GM04503 (cell line): ENCODE measurements at places on chromosomes 7 and 10.

DNA sequence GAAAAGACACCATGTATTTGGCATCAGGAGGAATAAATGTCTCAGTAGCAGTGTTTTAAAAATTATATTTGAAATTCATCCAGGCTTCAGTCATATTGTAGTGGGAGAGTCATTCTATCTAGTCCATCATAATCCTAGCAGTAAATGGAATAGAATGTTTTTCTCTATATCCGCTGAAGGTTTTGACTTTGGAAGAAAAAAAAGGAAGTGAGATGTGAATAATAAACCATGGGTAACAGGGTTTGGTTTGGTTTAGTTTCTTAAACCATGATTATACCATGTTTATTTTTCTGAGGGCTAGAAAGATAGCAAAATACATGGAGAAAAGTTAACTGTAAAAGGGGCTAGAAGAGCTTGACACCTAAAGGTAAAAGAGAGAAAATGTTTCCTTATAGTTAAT is 16.4 kb upstream of the BPGM start:
- DNase-seq: no peak

DNA sequence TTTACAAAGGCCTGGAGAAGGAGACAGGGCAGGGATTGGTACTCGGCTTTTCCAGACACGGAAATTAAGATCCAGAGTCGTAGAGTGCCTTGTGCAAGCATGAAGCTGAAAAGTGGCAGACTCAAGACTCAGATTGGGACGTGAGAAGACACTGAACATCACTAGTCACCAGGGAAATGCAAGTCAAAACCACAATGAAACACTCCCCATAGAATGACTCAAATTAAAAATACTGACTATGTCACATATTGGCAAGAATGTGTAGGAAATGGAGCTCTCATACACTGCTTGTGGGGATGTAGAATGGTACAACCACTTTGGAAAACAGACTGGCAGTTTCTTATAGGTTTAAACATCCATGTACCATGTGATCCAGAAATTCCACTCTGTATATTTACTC is 472.0 kb downstream of the RPS24 start:
- DNase-seq: no peak

- DNase-seq: peak; percentile 72
These were observed 91.1 kb downstream of the CH25H start for GRCh38 chr10:89115876-89116627.

DNA sequence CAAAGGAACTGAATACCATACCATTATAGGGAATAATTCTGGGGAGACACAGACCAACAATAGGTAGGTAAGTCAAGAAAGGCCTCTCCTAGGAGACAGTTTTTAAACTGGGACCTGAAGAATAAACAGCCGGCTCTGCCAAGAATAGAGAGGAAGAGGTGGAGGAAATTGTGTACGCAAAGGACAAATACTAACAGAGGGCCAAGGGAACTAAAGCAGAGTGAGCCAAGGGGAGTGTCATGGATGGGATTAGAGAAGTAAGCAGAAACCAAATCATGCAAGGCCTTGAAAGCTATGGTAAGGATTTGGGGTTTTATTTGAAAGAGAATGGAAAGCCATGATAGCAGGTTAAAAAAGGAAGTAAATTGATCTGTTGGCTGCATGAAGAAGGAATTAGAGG is 18.1 kb upstream of the ITGB8 start:
- DNase-seq: no peak

- no peak for DNase-seq
These were observed 6.4 kb downstream of the ELMO1 start for GRCh38 chr7:37442268-37442667.

DNA sequence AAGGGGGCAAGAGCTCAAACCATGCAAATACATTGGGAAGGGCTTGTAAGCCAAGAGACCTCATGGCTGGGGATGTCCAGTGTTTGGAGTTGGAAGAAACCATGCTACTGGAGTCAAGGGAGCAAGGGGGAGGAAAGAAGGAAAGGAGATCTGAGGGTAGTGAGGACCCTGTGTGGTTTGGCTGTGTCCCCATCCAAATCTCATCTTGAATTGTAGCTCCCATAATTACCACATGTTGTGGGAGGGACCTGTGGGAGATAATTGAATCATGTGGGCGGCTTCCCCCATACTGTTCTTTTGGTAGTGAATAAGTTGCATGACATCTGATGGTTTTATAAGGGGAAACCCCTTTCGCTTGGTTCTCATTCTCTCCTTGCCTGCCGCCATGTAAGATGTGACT is 56.5 kb upstream of the ADRB1 start:
- DNase-seq: no peak

DNA sequence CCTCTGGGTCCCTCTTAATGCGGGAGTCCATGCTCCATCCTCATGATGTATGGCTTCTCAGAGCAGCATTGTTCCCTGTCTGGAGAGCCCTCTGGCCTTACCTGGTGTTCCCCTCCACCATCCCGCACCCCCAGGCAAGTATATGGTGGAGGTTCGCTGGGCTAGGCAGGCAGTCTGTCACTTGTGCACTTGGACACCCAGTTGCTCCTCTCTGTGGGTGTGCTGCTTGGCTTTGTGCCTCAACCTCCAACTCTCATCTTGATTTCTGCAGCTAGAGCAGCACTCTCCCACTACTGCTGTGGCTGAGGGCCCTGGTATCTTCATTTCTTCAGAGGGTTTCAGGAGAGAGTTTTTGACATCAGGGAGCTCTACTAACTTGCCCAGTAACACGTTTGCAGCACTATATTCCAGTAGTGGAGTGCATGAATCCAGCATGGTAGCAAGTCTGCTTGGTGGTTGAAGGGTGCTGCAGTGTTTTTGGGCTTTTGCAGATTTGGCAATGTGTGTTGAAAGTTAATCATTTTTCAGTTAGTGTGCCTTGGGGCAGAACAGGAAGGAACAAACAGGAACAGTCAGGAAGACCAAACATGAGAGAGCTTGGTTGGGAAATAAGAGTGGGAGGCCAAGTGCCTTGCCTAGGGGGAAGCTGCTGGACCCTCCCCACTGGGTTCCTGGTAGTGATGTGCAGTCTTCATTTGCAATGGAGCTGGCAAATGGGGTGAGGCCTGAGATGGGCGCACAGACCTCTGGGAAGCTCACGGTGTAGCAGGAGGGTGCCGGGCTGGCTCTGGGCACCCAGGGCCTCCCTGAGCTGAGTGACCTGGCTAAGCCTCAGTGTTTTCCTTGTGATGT is 37.4 kb downstream of the TSPAN14 start:
- no peak for DNase-seq

- no peak for DNase-seq
These were observed 121.5 kb downstream of the PKD1L1 start for GRCh38 chr7:47826754-47827153.

DNA sequence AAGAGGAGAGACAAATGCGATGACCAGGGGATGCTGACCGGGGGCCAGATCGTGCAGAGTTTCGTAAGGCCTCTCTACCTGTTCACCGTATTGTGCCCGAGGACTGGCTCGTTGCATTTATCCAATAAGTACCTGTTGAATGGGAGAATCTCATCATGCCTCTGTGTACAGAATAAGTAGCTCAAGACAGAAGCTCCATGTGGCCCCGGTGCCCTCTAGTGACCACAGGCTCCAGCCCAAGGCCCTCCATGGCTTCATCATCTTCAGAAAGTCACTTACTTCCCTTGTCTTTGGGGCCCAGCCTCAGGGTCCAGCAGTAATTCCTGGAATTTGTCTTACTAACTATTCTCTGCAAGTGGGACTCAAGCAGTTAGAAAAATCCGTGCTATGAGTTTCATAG is 151.0 kb downstream of the CHN2 start:
- no peak for DNase-seq

DNA sequence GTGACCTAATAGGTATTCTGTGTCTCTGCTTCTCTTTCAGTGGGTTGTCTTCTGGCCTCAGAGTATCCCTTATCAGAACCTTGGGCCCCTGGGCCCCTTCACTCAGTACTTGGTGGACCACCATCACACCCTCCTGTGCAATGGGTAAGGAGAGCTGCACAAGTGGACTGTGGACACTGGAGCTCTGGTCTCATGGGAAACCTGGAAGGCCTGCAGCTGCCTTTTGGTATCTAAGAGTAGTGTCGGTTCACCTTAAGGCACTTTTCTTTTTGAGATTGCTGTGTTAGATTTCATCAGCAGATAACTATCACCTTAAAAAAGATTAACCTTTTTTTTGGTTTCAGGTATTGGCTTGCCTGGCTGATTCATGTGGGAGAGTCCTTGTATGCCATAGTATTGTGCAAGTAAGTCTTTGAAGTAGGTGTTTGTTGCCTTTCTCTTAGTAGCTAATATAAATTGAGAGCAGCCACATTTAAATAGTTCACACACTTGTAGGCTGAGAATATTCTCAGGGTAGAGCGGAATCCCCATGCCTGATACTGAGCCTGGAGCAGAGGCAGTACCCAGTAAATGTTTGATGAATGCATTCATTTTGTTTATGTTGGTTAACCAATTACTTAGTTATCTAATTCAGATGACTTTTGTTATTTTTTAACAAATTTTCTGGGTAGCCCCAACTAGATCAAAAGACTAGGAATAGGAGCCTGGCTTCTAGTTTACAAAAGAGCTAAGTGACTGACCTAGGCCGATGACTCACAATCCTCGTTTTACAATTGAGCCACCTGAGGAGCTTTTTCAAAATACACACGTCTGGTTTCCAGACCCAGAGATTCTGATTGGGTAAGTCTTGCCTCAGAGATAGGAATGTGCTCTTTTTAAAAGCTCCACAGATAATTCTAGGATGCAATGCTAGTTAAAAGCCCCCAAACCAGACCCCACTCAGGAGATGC is 3.6 kb downstream of the TMEM254 start:
- no peak for DNase-seq

GRCh38 chr7:43306404-43306803 is 194.0 kb downstream of the HECW1 start:
- DNase-seq: no peak

DNA sequence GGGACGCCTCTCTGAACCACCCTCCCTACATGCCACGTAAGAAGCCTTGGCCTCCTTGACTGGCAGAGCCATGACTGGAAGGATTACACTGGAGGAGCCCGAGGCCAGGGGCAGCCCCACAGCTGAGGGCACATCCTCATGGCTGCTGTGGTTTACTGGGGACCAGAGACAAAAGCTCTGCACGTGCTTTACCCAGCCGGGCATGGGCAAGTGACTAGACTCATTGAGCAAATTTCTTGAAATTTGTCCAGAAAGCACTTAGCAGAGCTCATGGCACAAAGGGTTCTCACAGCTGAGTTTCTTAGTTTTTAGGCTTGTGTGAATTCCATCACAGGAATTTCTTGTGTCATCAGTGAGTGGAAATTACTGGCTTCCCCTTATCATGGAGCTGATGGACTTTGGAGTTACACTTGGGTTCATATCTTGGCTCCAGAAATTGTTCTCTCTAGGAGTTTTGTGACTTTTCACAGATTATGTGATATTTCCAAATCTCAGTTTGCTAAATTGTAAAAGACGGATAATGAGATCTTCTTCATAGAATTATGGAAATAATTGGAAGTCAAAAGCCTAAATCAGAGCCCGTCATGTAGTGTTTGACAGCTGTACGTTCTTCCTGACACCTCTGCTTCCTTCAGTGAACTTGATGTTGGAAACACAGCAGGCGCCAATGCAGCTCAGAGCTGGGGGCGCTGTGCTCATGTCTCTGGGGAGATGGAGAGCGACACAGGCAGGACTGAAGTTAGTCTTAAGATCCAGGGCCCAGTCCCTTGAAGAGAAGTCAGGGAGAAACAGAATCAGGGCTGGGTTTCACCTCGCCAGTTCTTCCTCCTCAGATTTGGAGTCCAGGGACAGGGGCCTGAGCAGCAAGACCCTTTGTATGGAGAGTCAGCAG is 47.7 kb upstream of the MGAM2 start:
- DNase-seq: no peak

GRCh38 chr7:39700932-39701331 is 77.6 kb downstream of the RALA start:
- DNase-seq: no peak

GRCh38 chr10:61078542-61079275 is 134.7 kb upstream of the RHOBTB1 start:
- DNase-seq: no peak

GRCh38 chr7:15737601-15738000 is 51.1 kb upstream of the MEOX2 start:
- DNase-seq: no peak

DNA sequence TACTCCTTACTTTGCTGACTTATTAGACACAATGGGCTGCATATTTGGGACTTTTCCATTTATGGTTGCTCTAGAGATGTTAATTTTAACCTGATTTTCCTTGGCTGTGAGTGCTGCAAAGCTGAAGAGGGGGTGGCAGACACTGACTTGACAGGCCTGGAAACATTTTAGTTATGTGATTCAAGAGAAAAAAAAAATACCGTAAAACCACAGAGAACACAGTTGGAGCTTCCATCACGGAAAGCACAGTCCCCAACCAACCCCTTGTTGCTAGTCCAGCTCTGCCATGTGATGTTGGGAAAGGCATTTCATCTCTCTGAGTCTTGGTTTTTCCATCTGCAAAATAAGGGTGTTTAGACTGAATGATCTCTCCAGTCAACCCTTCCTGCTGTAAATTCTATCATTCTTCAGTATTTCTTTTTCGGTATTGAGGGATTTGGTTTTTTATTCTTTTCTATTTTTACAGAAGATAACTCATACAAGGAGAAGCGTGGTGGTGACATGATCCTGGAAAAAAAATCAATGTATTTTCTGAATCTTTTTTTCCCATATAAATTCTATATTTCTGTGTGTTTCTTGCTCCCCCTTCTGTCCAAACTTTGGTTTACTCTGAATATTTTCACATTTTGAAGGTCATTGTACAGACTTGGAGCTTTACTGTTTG is 246.1 kb downstream of the REEP3 start:
- DNase-seq: peak; percentile 64

GRCh38 chr10:13729586-13730305 is 143.0 kb downstream of the PRPF18 start:
- DNase-seq: no peak

DNA sequence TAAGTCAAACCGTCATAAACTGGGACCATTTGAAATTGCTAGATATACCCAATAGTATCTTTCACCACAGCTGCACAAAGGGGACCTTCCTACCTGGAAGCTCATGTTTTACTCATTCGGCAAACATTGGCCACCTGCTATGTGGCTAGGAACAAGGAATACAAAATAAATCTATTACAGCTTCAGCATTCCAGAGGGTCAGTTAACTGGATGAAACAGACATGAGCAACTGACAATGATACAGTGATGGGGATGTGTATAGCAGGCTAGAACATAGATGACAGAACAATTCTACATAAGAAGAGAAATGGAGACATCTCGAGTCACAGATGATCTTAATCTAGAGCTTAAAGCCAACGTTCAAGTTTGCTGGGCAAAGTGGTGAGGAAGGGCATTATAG is 3.1 kb upstream of the SMURF1 start:
- DNase-seq: no peak

GRCh38 chr7:116802144-116802745 is 60.1 kb upstream of the CAPZA2 start:
- DNase-seq: no peak

DNA sequence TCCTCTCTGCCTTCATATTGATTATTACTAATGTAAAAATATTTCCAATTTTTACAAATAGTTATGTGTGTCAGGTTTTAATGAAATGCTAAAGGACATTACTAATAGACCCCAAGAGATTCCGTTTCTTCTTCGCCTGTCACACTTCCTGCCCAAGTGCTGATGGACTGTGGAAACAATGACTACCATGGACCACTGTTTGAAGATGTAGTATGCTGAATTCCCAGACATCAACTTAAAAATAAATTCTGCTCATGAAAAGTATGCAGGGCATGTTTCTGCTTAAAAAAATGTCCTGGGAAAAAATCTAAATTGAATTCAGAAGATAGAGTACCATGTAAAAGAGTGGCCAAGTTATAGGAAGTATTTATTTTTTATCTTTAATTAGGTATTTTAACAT is 52.1 kb downstream of the ST7 start:
- no peak for DNase-seq

GRCh38 chr7:133359449-133359848 is 106.6 kb downstream of the EXOC4 start:
- DNase-seq: no peak

- DNase-seq: no peak
These were observed 133.7 kb upstream of the TNS3 start for GRCh38 chr7:47715631-47716068.
